ENCODE measurements at places on chromosomes 6 and 20.
A peak's percentile ranks its signal among the peaks of the same experiment; 100 is the strongest.

DNA sequence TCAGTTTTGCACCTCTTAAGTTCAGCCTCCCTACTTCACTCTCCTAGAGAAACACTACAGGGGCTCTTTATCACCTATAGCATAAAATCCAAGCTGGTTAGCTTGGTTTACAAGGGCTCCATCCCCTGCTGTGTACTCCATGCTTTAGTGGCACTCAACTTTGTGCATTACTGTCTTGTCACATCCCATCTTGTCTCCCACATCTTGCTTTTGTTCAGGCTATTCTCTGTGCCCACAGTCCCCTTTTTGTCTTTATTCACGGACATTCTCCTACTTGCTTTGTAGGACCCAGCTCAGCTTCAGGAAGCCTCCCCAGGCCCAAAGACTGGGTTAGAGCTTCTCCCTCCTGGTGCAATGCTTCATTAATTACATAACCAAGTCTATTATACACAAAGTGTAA lies 107.9 kb upstream of the SPACA1 start:
- DNase-seq: no peak

DNA sequence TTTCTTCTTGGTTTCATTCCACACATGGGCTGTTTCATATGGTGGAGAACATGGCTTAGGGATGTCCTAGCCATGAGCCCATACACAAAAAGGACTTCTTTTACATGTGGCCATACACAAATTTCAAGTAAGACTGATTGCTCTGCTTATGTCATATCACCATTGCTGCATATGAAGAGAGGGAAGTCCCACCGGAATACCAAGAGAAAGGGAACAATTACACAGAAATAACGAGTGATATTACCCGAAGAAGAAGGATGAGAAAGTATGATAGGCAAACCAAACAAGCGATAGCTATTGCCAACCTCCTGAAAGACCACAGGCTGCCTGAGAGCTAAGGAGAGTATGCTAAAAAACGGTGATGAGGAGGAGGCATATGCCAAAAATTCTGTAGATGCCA lies 70.5 kb upstream of the TNFRSF21 start:
- no peak for DNase-seq

DNA sequence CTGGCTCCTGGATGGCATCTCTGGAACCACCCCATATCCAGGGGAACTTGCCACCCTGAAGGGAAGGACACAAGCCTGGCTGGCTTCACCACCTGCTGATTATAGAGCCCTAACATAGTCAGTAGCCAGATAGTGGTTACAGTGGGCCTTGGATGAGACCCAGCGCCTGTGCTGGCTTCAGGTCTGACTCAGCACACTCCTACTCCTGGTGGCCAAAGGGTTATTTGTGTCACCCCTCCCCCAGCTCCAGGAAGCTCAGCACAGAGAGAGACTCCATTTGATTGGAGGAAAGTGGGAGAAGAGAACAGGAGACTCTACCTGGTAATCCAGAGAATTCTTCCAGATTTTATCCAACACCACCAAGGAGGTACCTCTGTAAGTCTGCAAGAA lies 12.8 kb downstream of the SNX14 start:
- no peak for DNase-seq

DNA sequence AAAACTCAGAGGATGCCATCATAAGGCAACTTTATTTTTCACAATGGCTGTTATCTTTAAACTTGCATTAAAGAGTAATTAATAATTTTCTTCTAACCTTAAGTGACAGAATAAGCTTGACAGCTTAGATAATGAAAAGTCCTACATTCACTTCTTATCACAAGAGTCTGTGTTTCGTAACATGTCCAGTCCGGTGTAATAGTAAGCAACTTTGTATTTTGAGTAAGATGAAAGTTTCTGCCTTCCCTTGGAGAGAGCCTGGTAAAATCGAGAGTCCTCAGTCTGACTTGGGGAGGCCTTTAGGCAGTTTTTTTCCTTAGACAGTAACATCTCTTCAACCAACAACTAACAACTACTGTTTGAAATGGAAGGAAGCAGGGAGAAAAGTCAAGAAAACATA lies 195.6 kb downstream of the GRM1 start:
- DNase-seq: no peak

DNA sequence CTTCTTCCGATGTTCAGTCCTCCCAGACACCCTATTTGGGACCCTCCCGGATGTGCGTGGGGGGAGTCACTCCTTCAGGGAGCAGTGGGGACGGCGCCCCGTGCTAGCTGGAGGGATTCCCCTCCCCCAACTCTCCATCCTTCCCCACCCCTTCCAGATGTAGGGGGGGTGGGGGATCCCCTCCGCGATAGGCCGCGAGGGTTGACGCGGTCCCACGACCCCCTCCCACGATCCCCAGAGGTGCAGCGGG lies 548 bp downstream of the GNL1 start:
- no peak for DNase-seq

- DNase-seq: no peak
Measured at GRCh38 chr6:19156443-19156842, 680.7 kb upstream of the ID4 start.

DNA sequence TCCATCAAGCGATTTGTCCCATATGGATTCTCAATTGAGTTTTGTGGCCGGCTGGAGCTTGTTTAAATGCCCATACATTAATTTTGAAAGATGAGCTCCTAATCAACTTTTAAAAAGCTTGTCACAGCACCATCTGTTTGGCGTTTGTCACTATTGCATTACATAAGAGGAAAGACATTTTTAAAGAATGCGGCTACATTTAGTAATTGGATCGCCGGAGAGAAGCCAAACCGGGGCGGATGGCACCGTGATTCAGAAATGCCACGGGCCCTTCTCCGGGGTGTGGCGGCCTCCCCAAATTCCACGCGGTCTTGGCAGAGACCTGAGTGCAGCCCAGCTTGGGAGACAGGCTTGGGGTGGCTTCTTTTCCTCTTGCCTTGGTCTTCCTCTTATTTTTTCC lies 67.7 kb upstream of the ZNFX1 start:
- no peak for DNase-seq

- DNase-seq: no peak
Measured at GRCh38 chr6:148747145-148747470, 278 bp downstream of the UST start.

DNA sequence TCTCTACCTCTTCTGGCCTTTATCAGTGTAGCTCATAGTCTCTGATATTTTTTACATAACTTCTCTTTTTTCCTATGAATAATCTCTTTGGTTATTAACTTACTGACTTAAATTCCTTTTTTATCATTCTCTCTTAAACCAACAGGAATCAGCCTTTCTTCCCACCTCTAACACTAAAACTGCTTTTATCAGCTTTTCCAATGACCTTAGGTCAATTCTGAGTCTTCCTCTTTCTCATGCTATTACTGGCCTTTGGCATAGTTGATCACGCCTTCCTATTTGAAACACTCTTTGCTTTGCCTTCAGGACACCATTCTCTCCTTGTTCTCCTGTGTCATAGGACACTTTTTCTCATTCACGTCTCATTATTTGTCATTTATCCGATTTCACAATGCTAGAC lies 8.1 kb upstream of the HINT3 start:
- DNase-seq: no peak

DNA sequence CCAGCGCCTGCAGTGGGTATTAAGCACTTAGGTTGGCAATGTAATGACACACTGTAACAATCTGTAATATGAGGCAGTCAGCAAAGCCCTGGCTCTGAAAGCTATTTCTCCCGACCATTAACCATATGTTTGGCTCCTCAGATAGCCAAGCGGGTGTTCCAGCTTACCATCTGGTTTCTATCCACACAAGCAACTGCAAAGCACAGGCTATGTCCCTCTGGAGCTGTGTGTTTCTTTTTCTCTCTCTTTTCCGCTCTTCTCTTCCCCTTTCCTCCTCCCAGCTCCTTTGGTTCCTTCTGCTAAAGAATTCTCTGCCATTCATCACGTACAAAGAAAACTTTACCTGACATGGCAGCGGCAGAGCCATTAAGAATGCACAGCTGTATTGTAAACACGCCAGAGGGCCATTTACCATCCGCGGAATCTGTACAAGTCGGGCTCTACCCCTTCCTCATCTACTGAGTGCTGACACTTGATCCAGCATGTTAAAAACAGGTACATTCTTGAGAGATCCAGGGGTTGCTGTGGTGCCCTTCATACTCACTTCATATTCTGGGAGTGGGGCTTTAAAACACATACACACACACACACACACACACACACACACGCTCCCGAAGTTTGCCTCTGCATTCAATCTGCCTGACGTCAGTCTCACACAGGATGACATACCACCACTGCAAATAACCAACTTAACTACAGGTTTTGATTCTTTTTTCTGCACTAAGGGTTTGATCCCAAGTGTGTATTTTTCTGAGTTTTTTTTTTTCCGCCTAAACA lies 77.2 kb downstream of the BACH2 start:
- DNase-seq: no peak

- DNase-seq: no peak
Measured at GRCh38 chr6:124947971-124948451, 14.2 kb upstream of the RNF217 start.

DNA sequence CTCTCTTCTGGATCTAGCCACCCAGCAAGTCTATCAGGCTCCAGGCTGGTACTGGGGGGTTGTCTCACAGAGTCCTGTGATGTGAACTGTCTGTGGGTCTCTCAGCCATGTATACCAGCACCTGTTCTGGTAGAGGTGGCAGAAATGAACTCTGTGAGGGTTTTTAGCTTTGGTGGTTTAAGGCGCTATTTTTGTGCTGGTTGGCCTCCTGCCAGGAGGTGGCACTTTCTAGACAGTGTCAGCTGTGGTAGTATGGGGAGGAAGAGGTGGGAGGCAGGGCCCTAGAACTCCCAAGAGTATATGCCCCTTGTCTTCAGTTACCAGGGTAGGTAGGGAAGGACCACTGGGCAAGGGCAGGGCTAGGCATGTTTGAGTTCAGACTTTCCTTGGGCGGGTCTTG lies 75.8 kb downstream of the SNAP91 start:
- no peak for DNase-seq

GRCh38 chr20:35742741-35743523 lies 872 bp upstream of the RBM39 start:
- no peak for DNase-seq

GRCh38 chr6:149435919-149436586 lies 36.0 kb downstream of the SUMO4 start:
- no peak for DNase-seq

DNA sequence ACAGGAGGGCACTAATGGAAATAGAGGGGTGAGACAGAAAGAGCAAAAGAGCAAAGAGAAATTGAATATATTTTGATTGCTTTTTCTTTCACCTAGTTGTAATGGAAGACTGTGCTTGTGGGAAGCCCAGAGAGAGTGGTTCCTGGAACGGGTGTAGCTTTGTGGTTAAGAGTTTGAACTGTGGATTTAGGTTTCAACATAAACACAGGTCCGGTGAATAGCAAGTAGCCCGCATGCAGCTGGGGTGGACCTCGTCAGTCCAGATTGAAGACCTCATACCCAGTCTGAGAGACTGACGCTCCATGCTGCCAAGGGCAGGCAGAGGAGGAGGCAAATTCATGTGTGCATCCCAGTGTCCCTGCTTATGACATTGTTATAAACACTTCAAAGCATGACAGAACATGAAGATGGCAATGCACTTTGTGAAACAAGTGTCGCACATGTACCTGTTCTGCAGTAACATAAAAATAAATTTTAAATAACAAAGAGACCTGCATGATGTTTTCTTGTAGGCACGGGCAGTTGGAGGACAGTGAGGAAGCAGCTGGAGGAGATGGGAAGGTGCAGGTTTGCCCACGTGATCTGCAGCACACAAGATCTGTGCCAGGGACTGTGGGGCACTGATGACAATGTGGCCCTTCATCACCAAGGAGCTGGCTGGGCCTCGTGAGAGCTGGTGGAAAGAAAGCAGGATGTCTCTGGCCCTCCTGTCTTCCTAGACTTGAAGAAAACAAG lies 220.5 kb upstream of the SSTR4 start:
- DNase-seq: no peak

- no peak for DNase-seq
Measured at GRCh38 chr20:32113591-32114260, 4.2 kb downstream of the TM9SF4 start.

DNA sequence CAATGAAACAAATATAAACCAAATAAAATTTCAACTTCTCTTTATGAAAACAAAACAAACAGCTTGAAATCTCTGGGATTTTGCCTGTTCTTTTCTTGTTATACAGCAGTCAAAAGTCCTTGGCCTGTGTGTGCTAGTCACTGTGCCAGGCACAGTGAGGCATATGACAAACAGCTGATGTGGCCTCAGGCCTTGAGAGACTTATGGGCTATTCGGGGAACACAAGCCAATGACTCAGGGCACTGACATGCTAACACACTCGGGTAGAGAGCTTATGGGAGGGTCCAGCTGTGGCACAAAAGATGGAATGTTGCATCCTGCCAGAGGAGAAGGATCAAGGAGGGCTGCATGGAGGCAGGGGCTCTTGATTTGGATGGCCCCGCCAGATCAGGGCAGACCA lies 95.4 kb upstream of the NKX2-2 start:
- no peak for DNase-seq

GRCh38 chr20:64113796-64114355 lies 6.5 kb upstream of the NPBWR2 start:
- no peak for DNase-seq

DNA sequence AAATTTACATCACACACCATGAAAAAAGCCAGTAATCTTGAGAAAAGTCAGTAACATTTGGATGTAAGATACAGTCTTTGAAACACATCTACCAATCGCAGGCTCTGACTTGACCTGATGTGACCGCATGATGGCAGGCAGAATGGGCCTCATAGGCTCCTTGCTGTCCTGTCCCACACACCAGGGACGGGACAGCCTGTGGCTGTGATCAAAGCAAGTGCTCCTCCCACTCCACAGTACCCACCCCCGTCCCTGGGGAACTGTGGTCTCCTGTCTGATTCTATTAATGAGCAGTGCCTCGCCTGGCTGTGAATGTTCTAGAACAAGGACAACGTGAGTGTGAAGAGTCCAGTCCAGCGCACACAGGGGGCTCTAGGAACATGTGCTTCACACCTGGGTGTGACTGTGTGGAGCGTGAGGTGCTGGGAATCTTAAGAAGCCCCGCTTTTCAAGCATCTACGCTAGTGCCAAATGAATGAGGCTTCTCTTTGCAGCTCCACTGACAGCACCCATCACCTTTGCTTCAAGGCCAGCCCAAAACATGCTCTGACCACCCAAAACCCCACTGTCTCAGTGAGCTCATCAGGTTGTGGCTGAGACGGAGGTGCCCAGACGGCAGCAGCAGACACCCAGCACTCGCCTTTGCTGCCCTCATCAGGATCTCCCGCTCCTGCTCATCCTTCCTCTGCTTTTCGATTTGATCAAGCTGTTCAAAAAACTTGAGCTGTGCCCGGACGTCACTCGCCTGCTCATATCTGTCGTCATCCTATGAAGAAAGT lies 67.1 kb downstream of the TAF4 start:
- DNase-seq: no peak

GRCh38 chr20:50308166-50308512 lies 117.5 kb downstream of the CEBPB start:
- DNase-seq: no peak

GRCh38 chr6:4486568-4487315 lies 289.5 kb upstream of the CDYL start:
- DNase-seq: no peak

DNA sequence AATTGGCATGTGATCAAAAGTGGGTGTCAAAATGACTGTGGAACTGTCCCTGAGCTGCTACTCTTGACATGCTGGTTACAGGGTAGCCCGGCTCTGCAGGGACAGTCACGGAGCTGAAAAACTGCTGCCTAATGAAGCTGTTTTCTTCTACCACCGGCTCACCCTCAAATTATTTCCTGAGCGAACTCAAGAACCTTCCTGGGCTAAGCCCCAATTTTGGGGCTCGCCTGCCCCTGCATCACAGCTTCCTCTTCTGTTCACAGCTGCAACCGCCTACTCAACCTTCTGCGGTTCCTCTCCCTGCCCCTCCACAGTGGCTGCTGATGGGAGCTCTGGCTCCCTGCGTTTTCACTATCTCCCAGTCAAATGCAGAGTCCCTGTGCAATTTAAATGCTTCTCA lies 110.8 kb upstream of the MLN start:
- DNase-seq: peak; percentile 24

Measured in T-helper 9 cell (primary cell).